ENCODE measurements at places on chromosomes 2 and 18. TPM values are rescaled to one million over a fixed set of nuclear protein-coding genes. Genes with fewer than 3 reads are reported as not detected.

DNA sequence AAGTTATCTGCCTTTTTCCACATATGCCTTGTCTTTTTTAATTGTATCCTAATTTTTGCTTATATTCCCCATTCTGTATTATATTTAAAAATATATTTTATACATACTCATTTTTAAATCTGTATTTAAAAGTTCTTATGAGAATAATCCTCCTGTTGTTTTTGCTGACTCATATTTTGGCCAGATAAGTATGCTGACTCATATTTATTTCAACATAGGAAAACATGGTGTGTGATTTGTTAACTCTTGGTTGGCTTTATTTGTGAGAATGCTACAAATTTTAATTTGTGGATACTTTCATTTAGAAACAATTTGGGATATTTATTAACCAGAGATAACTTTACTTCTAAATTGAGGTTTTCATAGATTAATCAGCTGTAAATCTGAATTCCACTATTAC lies 587.7 kb downstream of the CPS1 start:
- H3K4me3 ChIP-seq = no peak overlapping the region
- peaks cover 9% of the 10 kb centered on the region for H3K4me1 ChIP-seq
- H3K27me3 ChIP-seq = no peaks in the 10 kb centered on the region
- H3K36me3 ChIP-seq = no peaks in the 10 kb centered on the region
- DNase-seq = peak; percentile 66

- H3K4me1 ChIP-seq = peaks cover 40% of the 10 kb centered on the region
- no peak overlapping the region for H3K4me3 ChIP-seq
- H3K27ac ChIP-seq = peak overlapping the region; percentile 37
- no peaks in the 10 kb centered on the region for H3K27me3 ChIP-seq
These were observed 471.6 kb downstream of the DLGAP1 start for GRCh38 chr18:3983351-3983969.

Gene STAT4
- 1.5 TPM for total RNA-seq

Gene C2orf92
- total RNA-seq = 3.4 TPM

Gene PSMA8
- total RNA-seq = not detected
